ENCODE measurements at places on chromosomes 6 and 20. TPM values are rescaled to one million over a fixed set of nuclear protein-coding genes. Genes with fewer than 3 reads are reported as not detected.

Gene BEND6
- total RNA-seq, result 2.9 TPM

Gene CYP21A2
- total RNA-seq, result 21.7 TPM

Gene HLA-G
- total RNA-seq, result not detected

Gene ARFGEF3
- total RNA-seq, result 6.1 TPM

Gene GPLD1
- total RNA-seq, result 3.3 TPM

Gene JAG1
- 41.0 TPM for total RNA-seq
